ENCODE measurements at places on chromosomes 5 and 9. TPM values are rescaled to one million over a fixed set of nuclear protein-coding genes. Genes with fewer than 3 reads are reported as not detected.

The CD274 gene
- 21.4 TPM for total RNA-seq

The DNM1 gene
- 29.7 TPM for total RNA-seq

The OLFML2A gene
- 148 TPM for total RNA-seq

- no peaks in the 10 kb centered on the region for H3K36me3 ChIP-seq
- no peaks in the 10 kb centered on the region for H3K27me3 ChIP-seq
- DNase-seq = peak; percentile 84
- H3K4me3 ChIP-seq = no peak overlapping the region
Observed at GRCh38 chr5:14669975-14670374, 5.5 kb downstream of the OTULIN start.

DNA sequence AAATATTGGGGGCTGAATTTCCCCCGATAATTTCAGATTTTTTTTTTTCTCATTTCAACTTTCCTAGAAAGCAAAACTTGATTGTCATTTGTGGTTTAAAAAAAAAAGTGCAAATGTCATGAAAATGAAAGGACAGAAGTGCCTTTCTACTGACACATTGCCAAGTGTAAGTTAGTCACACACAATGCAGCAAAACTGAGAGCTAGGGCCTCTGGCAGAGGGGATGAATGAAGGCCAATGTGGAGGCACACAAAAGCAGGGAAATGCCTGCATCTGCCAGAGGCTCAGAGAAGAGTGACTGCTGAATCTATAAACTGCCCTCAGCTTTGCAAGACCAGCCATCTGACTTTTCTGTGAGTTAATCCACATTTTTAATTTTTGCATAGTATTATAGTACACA lies 6.8 kb upstream of the IFNA5 start:
- H3K27ac ChIP-seq = no peak overlapping the region
- no peaks in the 10 kb centered on the region for H3K4me1 ChIP-seq

GRCh38 chr5:9596824-9597223 lies 33.3 kb downstream of the TAS2R1 start:
- no peaks in the 10 kb centered on the region for H3K27me3 ChIP-seq
- no peak overlapping the region for H3K27ac ChIP-seq
- no peak for DNase-seq
- H3K4me1 ChIP-seq = no peaks in the 10 kb centered on the region

DNA sequence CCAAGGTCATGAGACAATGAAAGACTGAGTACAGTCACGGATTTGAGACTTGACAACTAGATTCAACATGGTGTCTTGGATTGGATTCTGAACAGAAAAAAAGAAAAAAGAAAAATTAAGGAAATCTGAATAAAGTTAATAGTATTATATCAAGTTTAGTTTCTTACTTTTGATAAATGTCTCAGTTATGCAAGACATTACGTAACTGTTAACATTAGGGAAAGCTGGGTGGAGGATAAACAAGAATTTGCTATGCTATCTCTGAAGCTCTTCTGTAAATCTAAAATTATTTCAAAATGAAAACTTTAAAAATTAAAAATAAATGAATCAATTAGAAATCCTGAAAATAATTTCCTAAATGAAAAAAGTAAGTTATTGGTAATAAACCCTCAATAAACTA lies 14.4 kb upstream of the DCAF12 start:
- H3K4me1 ChIP-seq = no peaks in the 10 kb centered on the region
- H3K4me3 ChIP-seq = no peak overlapping the region
- DNase-seq = no peak

DNA sequence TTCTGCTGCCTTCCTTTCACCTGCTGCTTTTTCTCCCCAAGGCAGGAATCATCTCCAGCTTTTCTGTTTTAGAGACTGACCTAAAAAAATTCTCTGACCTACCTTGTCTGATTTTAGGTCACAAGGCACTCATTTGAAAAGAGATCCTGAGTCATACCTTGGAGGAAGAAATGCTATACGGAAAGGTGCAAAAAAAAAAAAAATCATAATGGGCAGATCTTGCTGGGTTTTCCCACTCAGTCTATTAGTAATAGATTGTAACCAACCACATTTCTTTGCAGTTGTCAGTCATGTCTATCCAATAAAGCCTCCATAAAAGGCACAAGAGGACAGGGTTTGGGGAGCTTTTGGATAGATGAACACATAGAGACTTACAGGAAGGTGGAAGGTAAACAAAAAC lies 70.0 kb downstream of the MTREX start:
- no peak for DNase-seq
- no peaks in the 10 kb centered on the region for H3K27me3 ChIP-seq
- H3K27ac ChIP-seq = no peak overlapping the region
- H3K4me1 ChIP-seq = no peaks in the 10 kb centered on the region
- H3K4me3 ChIP-seq = no peak overlapping the region
- peaks cover 6% of the 10 kb centered on the region for H3K36me3 ChIP-seq

GRCh38 chr5:93578813-93579691 lies 2.0 kb downstream of the NR2F1-AS1 start:
- no peaks in the 10 kb centered on the region for H3K36me3 ChIP-seq
- H3K4me1 ChIP-seq = peaks cover 38% of the 10 kb centered on the region
- H3K27me3 ChIP-seq = no peaks in the 10 kb centered on the region
- peak overlapping the region; percentile 61 for H3K4me3 ChIP-seq
- H3K27ac ChIP-seq = peak overlapping the region; percentile 83

- peaks cover 4% of the 10 kb centered on the region for H3K27me3 ChIP-seq
- peaks cover 5% of the 10 kb centered on the region for H3K4me1 ChIP-seq
- peak overlapping the region; percentile 66 for H3K4me3 ChIP-seq
- H3K36me3 ChIP-seq = no peaks in the 10 kb centered on the region
- DNase-seq = peak; percentile 9
Observed at GRCh38 chr9:23850690-23851629, 24.9 kb upstream of the ELAVL2 start.

DNA sequence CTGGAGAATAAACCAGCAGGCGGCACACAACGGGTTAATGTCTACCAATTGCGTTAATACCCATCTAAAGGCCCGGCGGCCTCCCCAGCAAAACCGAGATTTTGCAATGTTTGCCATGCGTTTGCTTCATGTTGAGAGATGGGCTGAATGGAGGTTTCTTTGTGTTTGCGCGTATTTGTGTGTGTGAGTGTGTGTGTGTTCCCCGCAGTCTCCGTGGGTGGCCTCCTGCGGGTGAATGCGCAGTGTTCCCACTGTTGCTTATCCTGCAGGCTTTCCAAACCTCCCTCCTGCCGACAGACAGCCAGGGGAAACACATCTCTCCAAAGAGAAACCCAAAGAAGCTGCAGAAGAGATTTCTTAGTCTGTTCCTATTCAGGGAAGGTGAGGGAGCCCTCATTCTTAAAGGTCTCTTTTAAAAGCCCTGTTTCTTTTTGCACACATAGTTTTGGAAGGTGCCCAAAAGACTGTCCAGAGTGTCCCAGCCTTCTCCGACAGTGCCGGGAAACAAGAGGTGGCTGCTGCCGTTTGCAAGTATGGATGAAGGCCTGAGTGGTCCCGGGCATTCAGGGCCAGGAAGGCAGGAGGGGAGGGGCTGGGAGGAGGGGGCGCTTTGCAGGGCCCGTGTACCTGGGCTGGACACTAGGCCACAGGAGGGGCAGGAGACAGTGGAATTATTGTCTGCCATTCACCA lies 103.8 kb upstream of the ERCC6L2 start:
- peaks cover 57% of the 10 kb centered on the region for H3K27me3 ChIP-seq
- no peak overlapping the region for H3K27ac ChIP-seq
- H3K4me1 ChIP-seq = peaks cover 7% of the 10 kb centered on the region
- no peaks in the 10 kb centered on the region for H3K36me3 ChIP-seq

GRCh38 chr9:126534431-126535186 lies 79.1 kb upstream of the LMX1B start:
- H3K27ac ChIP-seq = no peak overlapping the region
- DNase-seq = no peak
- no peak overlapping the region for H3K4me3 ChIP-seq
- peaks cover 40% of the 10 kb centered on the region for H3K27me3 ChIP-seq
- H3K4me1 ChIP-seq = no peaks in the 10 kb centered on the region
- H3K36me3 ChIP-seq = no peaks in the 10 kb centered on the region

DNA sequence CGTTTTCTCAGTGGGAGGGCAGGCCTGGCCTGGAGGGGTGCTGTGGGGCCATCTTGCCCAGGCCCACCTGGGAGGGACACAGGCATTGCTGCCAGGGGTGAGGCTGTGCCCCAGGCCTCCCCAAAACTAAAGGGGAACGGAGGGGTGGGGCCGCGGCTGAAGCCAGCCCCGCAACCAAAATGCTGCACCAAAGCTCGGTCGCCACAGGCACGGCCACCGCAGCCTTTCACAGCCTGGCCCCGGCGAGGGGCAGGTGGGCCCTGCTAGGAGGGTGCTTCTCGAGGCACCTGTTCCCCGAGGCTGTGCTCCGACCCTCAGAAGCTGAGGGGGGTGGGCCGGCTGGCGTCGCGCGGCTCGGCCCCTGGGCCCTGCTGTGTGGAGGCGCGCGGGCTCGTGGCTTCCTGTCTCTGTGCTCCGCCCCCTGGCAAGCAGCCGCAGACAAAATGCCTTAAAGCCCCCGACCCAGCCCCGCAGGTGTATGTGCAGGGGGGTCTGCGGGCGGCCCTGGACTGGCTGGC lies 57.6 kb downstream of the JAK2 start:
- no peak for DNase-seq
- no peaks in the 10 kb centered on the region for H3K27me3 ChIP-seq
